ENCODE measurements at places on chromosomes 5 and 9.
A peak's percentile ranks its signal among the peaks of the same experiment; 100 is the strongest.

DNA sequence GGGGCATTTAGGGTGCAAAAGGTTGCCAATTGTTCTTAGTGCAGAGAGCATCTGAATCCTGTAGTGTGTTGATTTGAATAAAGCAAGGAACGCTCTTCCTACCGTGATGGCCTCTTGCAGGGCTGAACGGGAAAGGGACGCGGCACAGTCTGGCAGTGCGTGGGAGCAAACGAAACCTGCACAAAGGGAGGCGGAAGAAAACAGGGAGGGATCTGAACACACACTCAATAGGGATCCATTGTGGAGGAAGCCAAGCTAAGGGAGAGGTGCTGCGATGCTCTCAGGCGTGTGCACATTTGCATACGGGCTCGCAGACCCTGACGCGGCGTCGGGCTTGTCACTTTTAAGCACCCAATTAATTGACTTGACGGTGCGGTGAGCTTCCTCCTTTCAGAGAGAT lies 414.0 kb upstream of the IRX1 start:
- DNase-seq, result no peak

DNA sequence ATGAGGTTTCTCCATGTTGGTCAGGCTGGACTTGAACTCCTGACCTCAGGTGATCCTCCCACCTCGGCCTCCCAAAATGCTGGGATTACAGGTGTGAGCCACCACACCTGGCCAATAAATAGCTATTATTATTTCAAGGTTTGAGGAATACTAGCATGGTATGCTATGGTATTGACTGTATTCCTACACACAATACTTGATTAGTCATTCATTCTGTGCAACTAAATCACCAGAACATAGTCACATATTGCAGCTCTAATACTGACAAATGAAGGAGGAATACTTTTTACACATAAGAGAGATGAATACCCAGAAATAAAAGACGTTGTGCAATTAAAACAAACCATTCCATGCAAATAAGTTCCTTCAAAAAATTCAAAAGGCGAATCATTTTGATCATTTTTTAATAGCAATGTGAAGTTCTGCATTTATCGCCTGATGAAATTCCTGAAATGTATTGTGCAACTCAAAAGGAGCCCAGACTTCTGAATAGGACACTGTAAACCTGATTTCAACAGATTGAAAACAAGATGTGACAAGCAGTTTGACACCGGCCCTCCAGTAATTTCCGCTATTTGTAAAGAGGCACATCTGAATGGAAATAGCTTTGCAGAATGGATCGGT lies 687.4 kb upstream of the SEMA6A start:
- DNase-seq, result no peak

DNA sequence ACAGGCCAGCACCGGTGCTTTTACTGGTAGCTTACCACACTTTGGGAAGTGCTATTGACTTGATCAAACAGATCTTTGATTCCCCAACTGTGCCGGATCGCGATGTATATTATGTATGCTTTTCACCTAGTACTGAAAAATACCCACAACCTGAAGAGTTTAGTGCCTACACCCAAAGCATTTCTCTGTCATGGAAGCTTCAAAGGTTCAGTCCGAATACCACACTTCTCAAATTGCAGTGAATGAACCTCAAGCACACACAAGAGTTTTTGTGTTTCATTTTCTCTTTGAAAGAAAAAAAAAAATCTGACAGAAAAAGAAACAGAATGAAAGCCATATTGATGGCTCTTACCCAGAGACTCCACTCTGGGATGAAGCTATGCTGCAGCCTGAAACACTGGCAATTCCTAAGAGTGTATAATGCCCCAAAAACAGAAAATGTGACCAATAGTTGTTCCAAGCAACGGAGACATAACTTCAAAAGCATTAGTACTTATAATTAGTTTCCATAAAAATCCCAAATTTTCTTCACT lies 100.9 kb downstream of the EBF1 start:
- no peak for DNase-seq

DNA sequence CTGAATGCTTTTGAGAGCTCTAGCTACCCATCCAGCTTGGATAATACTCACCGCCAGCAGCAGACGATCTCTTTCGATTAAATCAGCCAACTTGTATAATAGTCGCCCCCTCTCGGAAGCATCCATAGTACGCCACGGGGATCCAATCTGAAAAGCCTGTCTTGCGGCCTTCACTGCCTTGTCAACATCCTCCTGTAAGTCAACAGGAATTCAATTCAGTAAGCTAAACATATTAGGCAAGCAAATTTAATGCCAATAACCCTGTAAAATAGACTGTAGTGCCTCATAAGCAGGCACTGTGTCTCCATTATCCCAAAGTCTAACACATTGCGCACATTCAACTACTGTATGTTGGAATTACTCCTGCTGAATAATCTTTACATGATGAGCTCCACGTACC lies 22.0 kb downstream of the ALDH1A1 start:
- DNase-seq, result no peak

- no peak for DNase-seq
These were observed 626.7 kb downstream of the CCDC171 start for GRCh38 chr9:16179566-16179965.

GRCh38 chr5:72621576-72621975 lies 114.4 kb upstream of the ZNF366 start:
- no peak for DNase-seq

DNA sequence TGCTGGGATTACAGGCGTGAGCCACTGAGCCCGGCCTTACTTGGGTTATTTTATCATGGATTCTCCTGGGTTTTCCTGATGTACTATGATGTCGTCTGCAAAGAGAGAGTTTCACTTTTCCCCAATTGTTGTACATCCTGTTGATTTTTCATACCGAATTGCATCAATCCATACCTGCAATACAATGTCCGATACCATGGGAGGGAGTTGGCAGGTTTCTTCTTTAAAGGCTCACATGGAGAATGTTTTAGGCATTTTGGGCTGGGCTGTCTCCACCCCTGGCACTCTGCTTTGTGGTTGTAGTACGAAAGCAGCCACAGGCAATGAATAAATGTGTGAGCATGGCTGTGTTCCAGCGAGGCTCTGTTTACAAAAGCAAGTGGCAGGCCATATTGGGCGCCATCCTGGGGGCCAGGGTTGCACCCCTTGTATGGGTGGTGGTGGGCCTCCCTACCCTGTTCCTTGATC lies 35.1 kb upstream of the EXOC3 start:
- DNase-seq, result no peak

DNA sequence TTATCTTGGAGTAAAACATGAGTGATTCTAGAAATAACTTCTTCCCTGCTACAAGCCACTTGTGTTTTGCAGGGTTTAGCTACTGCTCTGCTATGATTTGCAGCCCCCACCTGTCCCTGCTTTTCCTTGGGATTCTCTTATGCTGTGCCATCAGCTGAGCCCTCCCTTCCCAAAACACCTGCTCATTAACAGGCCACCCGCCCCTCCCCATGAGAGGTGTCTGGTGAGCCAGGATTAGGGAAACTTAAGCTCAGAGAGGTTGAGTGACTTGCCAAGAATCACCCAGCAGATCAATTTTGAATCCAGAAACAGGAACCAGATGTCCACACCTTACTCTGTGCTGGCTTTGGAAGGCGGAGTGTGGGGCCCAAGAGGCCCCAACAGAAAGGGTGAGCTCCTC lies 111.7 kb upstream of the CXCL14 start:
- no peak for DNase-seq

DNA sequence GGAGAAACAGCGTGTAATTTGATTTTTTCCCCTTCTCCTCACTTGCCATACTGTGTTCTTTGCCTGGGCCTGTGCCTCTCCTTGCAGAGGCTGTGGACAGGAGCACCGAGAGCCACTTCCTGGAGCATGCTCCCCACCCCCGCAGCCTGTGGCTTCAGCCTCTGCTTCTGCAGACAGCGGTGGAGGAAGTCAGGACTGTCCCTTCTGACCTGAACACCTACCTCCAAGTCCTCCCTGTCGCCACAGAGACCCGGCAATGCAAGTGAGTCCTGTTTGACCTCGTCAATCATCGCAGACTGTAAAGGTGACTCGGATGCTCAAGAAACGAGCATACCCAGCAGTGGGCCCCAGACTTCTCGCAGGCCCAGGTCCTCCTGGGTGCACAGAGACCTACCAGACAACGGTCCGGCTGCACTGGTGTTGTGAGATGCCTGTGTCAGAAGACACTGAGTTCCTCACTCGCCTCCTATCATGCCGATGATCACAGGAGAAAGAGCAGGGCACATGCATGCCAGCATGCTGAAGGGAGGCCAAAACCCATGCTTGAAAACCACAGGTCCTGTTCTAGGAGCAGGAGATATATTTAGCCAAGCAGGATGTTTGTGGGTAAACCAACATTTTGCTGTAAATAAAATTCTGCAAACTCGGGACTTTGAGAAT lies 198.8 kb downstream of the AUH start:
- DNase-seq, result peak; percentile 20

DNA sequence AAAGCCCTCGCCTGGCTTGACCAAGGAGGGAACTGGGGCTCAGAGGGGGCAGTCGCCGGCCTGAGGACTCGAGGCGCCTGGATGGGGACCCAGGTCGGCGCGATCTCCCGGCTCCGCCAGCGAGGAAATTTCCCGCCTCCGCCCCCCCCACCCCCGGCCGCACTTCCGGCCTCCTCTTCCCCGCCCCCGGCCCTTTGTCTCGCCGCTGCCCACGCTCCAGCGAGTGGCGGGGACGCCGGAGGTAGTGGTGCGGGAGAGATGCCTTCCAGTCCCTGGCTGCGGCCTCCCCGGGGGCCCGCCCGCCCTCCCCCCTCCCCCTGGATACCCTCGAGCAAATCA lies 448 bp upstream of the GPRIN1 start:
- DNase-seq, result peak; percentile 30

DNA sequence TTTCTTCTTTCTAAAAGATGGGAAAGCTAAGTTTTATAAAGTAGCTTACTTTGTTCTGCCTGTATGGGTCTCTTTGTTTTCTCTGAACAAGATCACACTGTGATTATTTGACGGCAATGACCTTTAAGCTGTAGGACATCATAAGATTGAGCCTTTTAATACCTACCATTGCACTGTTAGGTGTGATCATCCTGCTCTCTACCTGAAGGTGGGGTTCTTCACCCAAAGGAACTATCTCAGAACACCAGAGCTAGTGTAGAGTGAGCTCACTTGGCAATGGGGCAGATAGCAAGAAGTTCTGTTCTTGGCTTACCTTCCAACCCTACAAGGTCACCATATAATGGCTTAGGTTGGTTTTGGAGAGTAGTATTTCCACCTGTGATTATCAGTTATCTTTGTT lies 200.2 kb downstream of the SPATA31D1 start:
- DNase-seq, result no peak
